ENCODE measurements at places on chromosomes 7 and 10.

GRCh38 chr7:140881507-140882228 is 43.1 kb downstream of the BRAF start:
- H3K27me3 ChIP-seq, result no peaks in the 10 kb centered on the region
- no peaks in the 10 kb centered on the region for H3K36me3 ChIP-seq

GRCh38 chr7:13987395-13987794 is 2.1 kb downstream of the ETV1 start:
- H3K27me3 ChIP-seq, result no peaks in the 10 kb centered on the region
- H3K4me3 ChIP-seq, result no peak overlapping the region
- peaks cover 1% of the 10 kb centered on the region for H3K4me1 ChIP-seq
- H3K27ac ChIP-seq, result no peak overlapping the region

- peak; percentile 67 for DNase-seq
- no peaks in the 10 kb centered on the region for H3K27me3 ChIP-seq
- H3K4me1 ChIP-seq, result no peaks in the 10 kb centered on the region
- H3K36me3 ChIP-seq, result no peaks in the 10 kb centered on the region
- H3K27ac ChIP-seq, result no peak overlapping the region
Observed at GRCh38 chr7:91894781-91895480, 14.4 kb upstream of the MTERF1 start.

DNA sequence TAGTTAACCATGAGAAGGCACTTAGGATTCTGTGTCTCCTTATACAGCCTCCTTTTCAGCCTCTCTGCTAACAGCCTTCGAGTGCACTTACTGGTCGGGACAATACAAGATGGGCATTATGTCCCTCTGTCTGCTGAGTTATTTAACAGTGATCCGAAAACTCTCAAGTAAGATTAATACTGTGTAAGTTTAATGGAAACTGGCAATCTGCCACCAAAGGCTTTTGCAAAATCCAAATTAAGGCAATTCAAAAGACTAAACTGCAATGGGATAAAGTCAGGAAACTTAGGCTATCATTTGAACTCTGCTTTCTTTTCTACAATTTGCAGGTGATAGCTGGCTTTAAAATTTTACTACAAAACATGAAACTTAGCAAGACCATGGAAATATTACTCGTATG is 477.8 kb downstream of the TFEC start:
- no peak for DNase-seq
- no peak overlapping the region for H3K27ac ChIP-seq
- H3K4me3 ChIP-seq, result no peak overlapping the region
- no peaks in the 10 kb centered on the region for H3K36me3 ChIP-seq

- peaks cover 65% of the 10 kb centered on the region for H3K36me3 ChIP-seq
- H3K4me3 ChIP-seq, result no peak overlapping the region
- no peak for DNase-seq
- H3K27me3 ChIP-seq, result no peaks in the 10 kb centered on the region
- H3K4me1 ChIP-seq, result no peaks in the 10 kb centered on the region
Observed at GRCh38 chr7:75024922-75025321, 48.7 kb downstream of the RCC1L start.

DNA sequence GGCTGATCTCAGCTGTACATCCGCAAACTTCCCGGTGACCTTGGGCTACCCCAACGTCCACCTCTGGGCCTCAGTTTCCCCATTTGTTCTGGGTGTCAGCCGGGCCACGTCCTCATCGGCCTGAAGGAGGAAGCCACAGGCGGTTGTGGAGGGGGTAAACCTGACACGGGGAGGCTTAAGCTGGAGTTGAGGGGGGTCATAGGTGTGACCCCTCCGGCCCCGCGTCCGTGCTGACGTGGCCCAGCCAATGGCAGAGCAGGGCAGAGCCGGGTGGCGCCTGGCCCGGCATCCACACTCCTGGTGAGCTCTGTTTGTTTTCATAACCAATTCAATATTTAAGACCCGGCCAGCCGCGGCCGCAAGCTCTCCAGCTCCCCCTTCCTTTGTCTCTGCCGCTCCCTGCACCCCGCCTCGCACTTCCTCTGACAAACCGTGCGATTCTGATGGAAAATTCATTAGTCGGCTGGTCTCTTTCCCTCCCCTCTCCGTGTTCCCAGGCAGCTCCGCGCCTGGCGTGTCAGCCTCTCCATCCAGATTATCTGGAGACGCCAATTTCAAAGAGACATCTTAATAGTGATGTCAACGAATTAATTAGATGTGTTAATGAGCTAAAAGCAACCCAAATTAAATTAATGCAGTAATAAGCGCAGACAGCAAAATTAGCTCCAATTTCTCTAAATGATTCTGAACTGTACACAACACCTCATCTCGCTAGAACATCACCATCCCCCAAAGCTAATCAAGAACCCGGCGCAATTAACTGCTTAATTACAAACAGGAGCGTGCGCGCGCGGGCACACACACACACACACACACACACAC is 55.4 kb downstream of the MICALL2 start:
- no peak overlapping the region for H3K4me3 ChIP-seq
- H3K27me3 ChIP-seq, result peaks cover 76% of the 10 kb centered on the region
- H3K4me1 ChIP-seq, result peaks cover 10% of the 10 kb centered on the region
- peak; percentile 46 for DNase-seq

DNA sequence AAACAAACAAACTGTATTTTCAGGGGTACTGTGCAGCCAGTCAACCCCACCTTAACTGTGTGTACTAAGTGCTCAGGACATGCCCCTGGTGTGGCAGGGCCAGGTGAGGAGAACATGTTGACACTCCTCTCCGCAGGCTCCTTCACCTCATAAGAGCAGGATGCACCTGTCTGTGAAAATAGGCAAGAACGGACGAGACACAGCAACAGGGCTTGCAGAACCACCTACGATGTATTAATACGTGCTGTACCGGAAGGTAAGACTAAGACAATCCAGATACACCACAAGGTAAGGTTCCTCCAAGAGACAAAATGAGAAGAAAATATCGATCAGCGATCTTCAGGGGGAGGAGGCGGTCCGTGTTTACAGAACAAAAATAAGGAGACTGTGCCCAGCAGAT is 65.8 kb upstream of the CAMK2B start:
- DNase-seq, result no peak
- H3K4me3 ChIP-seq, result no peak overlapping the region
- H3K36me3 ChIP-seq, result peaks cover 82% of the 10 kb centered on the region
- H3K27ac ChIP-seq, result no peak overlapping the region
- H3K4me1 ChIP-seq, result peaks cover 8% of the 10 kb centered on the region

DNA sequence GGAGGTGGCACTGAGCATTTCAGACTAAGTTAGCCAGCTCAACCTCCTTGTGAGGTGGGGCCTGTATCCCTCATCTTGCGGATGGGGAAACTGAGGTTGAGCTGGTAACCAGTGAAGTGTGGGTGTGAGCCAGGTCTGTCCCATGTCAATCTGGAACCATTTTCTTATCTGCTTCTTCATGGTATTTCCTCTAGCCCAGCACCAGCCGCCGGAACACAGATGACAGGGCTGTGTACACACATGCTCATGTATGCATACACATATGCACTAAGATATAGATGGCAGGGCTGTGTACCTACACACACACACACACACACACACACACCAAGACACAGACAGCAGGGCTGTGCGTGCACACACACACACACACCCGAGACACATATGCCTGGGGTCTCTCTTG is 18.5 kb downstream of the RAMP3 start:
- DNase-seq, result no peak
- no peaks in the 10 kb centered on the region for H3K36me3 ChIP-seq
- H3K4me3 ChIP-seq, result no peak overlapping the region
- peaks cover 29% of the 10 kb centered on the region for H3K27me3 ChIP-seq

GRCh38 chr7:117873310-117874190 is at the start of gene CTTNBP2:
Gene CTTNBP2 (minus strand): TSS chr7:117873441. CDS start chr7:117873415, 26 bp downstream.
- DNase-seq, result peak; percentile 60
- no peaks in the 10 kb centered on the region for H3K36me3 ChIP-seq
- H3K4me3 ChIP-seq, result peak within 1 kb of the TSS; percentile 78
- H3K27ac ChIP-seq, result no peak within 1 kb of the TSS
- H3K27me3 ChIP-seq, result no peaks in the 10 kb centered on the region

- H3K4me3 ChIP-seq, result no peak overlapping the region
- no peak for DNase-seq
- no peak overlapping the region for H3K27ac ChIP-seq
- H3K27me3 ChIP-seq, result no peaks in the 10 kb centered on the region
- peaks cover 6% of the 10 kb centered on the region for H3K36me3 ChIP-seq
Observed at GRCh38 chr7:77897004-77897547, 98.5 kb downstream of the PHTF2 start.

- H3K27me3 ChIP-seq, result no peaks in the 10 kb centered on the region
- H3K4me3 ChIP-seq, result no peak overlapping the region
- peaks cover 51% of the 10 kb centered on the region for H3K36me3 ChIP-seq
Observed at GRCh38 chr7:99380823-99381663, 6.5 kb downstream of the ARPC1B start.

DNA sequence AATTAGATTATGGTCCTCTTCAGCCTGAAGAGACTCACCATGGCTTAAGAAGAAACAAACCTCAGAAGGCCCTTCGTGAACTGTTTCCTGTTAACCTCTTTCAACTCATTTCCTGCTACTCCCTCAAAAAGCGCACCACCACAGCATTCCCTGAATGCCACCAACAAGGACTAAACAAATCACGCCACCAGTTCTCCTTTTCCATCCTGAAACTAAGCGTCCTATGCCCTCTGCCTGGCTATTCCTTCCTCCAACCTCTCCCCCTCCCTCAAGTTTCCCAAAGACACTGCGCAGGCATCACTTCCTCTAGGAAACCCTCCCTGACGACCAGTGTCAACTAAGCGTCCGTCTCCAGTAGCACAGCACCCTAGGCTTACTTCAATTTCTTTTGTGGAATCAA is 12.0 kb downstream of the YWHAG start:
- peaks cover 41% of the 10 kb centered on the region for H3K36me3 ChIP-seq
- peak overlapping the region; percentile 1 for H3K27ac ChIP-seq
- peak; percentile 52 for DNase-seq
- H3K27me3 ChIP-seq, result no peaks in the 10 kb centered on the region

GRCh38 chr7:127594490-127594889 is 954 bp downstream of the FSCN3 start:
- H3K27me3 ChIP-seq, result no peaks in the 10 kb centered on the region
- no peak overlapping the region for H3K27ac ChIP-seq
- DNase-seq, result no peak

DNA sequence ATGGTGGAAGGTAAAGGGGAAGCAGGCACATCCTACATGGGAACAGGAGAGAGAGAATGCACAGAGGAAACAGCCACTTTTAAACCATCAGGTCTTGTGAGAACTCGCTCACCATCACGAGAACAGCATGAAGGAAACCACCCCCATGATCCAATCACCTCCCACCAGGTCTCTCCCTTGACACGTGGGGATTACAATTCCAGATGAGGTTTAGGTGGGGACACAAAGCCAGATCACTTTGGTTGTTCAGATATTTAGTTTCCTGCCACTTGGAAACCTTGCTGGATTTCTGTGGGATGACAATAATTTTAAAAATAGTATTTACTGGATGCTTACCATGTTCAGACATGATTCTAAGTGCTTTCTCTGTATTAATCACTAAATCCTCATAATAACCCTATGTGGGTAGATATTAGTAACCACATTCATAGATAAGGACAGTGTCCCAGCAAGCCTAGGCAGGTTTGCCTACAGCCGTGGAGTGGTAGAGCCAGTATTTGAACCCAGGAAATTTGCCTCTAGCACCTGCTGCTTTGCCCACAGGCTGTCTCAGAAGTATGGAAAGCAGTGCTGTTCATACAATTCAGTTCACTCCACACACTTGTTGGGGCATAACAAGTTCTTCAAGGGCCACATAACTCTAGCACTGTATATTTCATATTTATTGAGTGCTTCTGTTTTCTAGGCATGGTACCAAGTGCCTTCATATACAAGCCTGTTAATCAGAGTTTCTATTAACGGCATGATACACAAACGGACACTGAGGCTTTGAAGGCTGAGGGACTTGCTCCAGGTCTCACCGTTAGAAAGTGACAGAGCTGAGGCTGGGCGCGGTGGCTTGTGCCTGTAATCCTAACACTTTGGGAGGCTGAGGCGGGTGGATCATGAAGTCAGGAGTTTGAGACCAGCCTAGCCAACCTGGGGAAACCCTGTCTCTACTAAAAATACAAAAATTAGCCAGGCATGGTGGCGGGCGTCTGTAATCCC is 8.3 kb downstream of the TLL2 start:
- no peak overlapping the region for H3K27ac ChIP-seq
- peaks cover 38% of the 10 kb centered on the region for H3K4me1 ChIP-seq
- DNase-seq, result no peak
- no peaks in the 10 kb centered on the region for H3K27me3 ChIP-seq
- no peak overlapping the region for H3K4me3 ChIP-seq

- no peak overlapping the region for H3K27ac ChIP-seq
- H3K4me3 ChIP-seq, result no peak overlapping the region
- H3K36me3 ChIP-seq, result no peaks in the 10 kb centered on the region
- no peak for DNase-seq
Observed at GRCh38 chr10:111086574-111086973, 9.7 kb downstream of the ADRA2A start.

DNA sequence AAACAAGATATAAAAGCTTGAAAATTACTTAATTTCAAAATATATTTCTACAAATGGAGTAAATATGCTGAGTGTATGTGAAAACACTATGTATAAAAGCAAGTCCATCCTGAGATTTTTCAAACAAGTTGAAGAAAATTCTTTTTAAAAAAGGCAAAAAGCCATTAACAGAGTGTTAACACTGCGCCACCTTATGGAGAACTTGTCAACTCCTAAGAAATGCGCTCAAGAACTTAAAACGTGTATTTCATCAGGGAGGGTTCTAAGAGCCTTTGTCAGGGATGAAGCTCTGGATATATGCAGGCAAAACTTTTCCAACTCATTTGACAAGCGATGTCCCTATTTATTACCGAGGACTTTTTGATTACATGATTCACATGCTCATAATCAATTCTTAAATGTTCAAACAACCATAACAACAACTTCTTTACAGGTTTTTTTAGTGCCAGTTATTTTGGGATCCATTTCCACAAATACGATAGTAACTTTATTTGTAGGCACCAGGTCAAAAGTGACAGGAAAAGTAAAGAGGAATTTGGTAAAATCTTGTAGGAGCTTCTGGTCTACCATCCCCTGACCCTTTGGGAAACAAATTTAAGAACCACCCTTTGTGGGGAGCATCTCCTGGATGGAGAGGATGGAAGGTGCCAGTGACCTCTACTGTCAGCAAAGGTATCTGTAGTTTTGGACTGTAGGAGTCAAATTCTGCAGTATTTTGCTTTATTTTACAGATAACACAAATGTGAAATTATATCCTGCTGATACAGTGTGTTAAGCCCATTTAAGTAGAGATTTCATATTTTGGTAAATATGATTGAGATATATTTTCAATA is 23.2 kb downstream of the CALCR start:
- no peaks in the 10 kb centered on the region for H3K4me1 ChIP-seq
- no peak overlapping the region for H3K27ac ChIP-seq
- H3K36me3 ChIP-seq, result no peaks in the 10 kb centered on the region
- H3K27me3 ChIP-seq, result peaks cover 5% of the 10 kb centered on the region
- no peak overlapping the region for H3K4me3 ChIP-seq
- peak; percentile 61 for DNase-seq

- no peaks in the 10 kb centered on the region for H3K36me3 ChIP-seq
- no peak overlapping the region for H3K27ac ChIP-seq
- H3K27me3 ChIP-seq, result no peaks in the 10 kb centered on the region
- no peak overlapping the region for H3K4me3 ChIP-seq
- DNase-seq, result no peak
Observed at GRCh38 chr10:80949785-80950184, 412.1 kb downstream of the SH2D4B start.

- no peak for DNase-seq
- H3K4me1 ChIP-seq, result no peaks in the 10 kb centered on the region
- H3K27ac ChIP-seq, result no peak overlapping the region
- H3K27me3 ChIP-seq, result no peaks in the 10 kb centered on the region
- H3K36me3 ChIP-seq, result no peaks in the 10 kb centered on the region
- no peak overlapping the region for H3K4me3 ChIP-seq
Observed at GRCh38 chr10:25398680-25399079, 223.9 kb downstream of the GPR158 start.

- no peak for DNase-seq
- H3K27ac ChIP-seq, result no peak overlapping the region
- H3K4me3 ChIP-seq, result no peak overlapping the region
- H3K27me3 ChIP-seq, result no peaks in the 10 kb centered on the region
Observed at GRCh38 chr7:148802101-148802493, 82.0 kb downstream of the EZH2 start.

All from mesenchymal stem cell (in vitro differentiated cells and primary cell).